ENCODE measurements at places on chromosomes 3 and 15. TPM values are rescaled to one million over a fixed set of nuclear protein-coding genes. Genes with fewer than 3 reads are reported as not detected.

GRCh38 chr3:135460273-135460672, 505.3 kb upstream of the PPP2R3A start:
- DNase-seq: no peak
- no peak overlapping the region for H3K4me3 ChIP-seq
- no peaks in the 10 kb centered on the region for H3K4me1 ChIP-seq
- no peaks in the 10 kb centered on the region for H3K27me3 ChIP-seq
- H3K36me3 ChIP-seq: no peaks in the 10 kb centered on the region
- H3K27ac ChIP-seq: no peak overlapping the region

DNA sequence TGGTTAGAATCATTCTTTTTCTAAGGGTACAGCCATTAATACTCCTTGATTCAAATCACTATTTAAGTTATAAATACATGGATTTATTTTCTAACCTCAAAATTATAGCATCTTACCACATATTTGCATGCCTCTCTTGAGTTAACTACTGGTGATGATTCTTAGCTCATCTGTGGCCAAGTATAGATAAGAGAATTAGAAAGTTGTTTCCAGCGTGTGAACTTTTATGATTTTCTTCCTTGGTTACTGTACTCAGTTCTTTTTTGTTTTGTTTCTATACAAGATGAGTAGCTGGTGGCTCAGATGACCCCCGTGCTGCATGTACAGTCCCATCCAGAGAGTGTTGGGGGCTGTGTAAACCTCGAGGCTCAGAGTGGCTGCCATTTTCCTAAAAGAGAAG, 124.6 kb downstream of the IGF1R start:
- no peaks in the 10 kb centered on the region for H3K36me3 ChIP-seq
- no peak overlapping the region for H3K27ac ChIP-seq
- no peak for DNase-seq
- no peaks in the 10 kb centered on the region for H3K27me3 ChIP-seq
- H3K4me3 ChIP-seq: no peak overlapping the region

- H3K27ac ChIP-seq: peak overlapping the region; percentile 83
- no peaks in the 10 kb centered on the region for H3K27me3 ChIP-seq
- H3K4me3 ChIP-seq: no peak overlapping the region
- H3K36me3 ChIP-seq: peaks cover 8% of the 10 kb centered on the region
Observed at GRCh38 chr3:43296565-43296964, 10.2 kb downstream of the SNRK start.

GRCh38 chr15:70101459-70102113, 3.9 kb upstream of the TLE3 start:
- H3K27me3 ChIP-seq: peaks cover 39% of the 10 kb centered on the region
- H3K36me3 ChIP-seq: no peaks in the 10 kb centered on the region
- DNase-seq: peak; percentile 25
- H3K4me1 ChIP-seq: peaks cover 55% of the 10 kb centered on the region
- no peak overlapping the region for H3K27ac ChIP-seq

DNA sequence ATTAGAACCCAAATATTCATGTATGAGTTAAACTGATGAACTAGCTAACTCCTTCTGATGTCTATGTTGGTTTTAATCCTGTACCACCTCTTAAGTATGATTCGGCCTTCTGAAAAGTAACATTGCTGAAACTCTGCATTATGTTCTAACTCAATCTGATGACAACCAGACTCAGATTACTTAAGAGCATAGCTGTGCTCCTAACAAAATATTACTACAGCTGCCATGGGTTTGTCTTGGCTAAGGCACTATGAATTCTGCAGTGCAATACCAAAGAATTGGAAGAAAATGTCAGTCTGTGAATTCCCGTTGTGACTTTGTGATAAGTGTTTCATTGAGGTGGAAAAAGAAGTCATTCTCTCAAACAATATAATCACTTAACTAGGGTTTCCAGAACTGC, 224.4 kb downstream of the ZMAT3 start:
- no peaks in the 10 kb centered on the region for H3K27me3 ChIP-seq
- H3K4me3 ChIP-seq: no peak overlapping the region
- no peak for DNase-seq
- no peak overlapping the region for H3K27ac ChIP-seq
- H3K36me3 ChIP-seq: no peaks in the 10 kb centered on the region

DNA sequence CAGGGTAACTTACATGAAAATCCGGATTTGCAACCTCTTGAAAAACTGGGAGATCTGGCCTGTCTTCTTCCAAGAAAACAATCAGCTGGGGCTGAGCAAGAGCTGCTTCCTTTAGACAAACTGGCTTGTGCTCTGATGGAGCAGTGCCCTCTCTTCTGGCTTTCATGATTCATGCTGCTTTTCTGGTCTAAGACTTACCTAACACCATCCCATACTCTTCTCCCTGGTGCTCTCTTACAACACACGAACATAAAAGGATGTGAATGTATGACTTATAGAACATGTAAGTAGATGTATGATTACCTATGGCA, 9.9 kb downstream of the TJP1 start:
- peaks cover 5% of the 10 kb centered on the region for H3K27me3 ChIP-seq
- DNase-seq: no peak
- no peak overlapping the region for H3K27ac ChIP-seq
- H3K4me3 ChIP-seq: no peak overlapping the region

GRCh38 chr3:46301122-46301835, 52.6 kb upstream of the CCR2 start:
- no peak overlapping the region for H3K4me3 ChIP-seq
- H3K27ac ChIP-seq: no peak overlapping the region
- no peak for DNase-seq
- no peaks in the 10 kb centered on the region for H3K36me3 ChIP-seq
- H3K27me3 ChIP-seq: no peaks in the 10 kb centered on the region

DNA sequence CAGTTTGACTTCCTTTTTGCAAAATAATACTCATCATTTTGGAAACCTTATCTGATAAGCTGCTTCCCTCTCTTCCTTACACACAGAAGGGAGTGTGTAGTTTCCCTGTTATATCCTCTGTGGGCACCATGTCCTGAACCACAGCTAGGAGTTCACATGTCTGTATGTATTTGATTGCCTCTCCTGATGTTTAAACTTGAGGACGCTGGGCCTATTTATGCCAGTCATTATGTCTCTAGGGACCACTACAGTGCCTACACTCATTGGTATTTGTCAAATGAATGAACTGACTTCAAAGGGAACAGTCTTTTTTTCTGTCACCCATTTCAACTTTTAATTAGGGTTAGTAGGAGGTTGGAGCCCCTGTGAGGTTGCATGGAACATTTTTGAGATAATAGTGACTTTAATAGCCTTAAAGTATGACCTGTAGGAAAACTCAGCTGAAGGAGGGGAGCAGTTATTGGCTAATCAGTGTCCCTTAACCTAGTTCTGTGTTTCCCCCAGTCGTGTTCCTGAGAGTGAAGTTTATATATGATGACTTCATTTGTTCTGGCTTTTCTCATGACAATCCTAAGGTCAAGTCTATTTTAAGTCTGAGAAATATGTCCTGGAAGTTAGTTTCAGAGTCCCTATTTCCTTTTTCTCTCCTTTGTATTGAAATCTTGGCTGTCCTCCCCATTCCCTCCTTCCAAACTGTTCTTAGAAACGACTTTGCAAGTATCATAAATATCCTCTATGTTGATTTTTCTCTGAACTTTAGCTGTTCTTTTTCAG, 28.9 kb downstream of the PDE8A start:
- no peak for DNase-seq
- no peaks in the 10 kb centered on the region for H3K4me1 ChIP-seq
- H3K27ac ChIP-seq: no peak overlapping the region
- no peaks in the 10 kb centered on the region for H3K27me3 ChIP-seq
- H3K36me3 ChIP-seq: no peaks in the 10 kb centered on the region

DNA sequence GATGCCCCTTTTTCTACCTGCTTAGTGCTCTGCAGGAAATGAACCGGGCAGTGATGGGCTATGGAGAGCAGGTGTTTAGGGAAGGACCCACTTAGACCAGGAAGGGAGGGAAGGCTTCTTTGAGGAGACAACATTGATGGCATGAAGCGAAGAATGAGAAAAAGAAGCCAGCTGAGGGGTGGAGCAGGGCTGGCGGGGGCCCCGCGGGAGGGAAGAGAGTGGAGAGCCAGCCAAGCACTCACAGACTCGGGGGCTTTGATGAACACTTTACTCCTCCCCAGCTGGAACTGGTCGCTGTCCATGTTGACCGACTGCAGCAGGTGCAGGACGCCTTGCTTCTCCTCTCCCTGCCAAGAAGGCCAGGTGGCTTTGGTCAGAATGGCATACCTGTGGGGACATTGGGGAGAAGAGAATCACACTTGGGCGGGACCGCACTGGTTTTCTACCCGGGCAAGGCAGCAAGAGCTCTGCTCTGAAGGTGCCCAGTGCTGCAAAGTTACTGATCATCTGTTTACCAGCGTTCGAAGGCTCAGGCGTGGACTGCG, 28.4 kb upstream of the LDHAL6B start:
- no peaks in the 10 kb centered on the region for H3K27me3 ChIP-seq
- H3K4me3 ChIP-seq: no peak overlapping the region
- H3K27ac ChIP-seq: no peak overlapping the region
- H3K4me1 ChIP-seq: no peaks in the 10 kb centered on the region
- H3K36me3 ChIP-seq: no peaks in the 10 kb centered on the region

- H3K27me3 ChIP-seq: no peaks in the 10 kb centered on the region
- no peaks in the 10 kb centered on the region for H3K36me3 ChIP-seq
Observed at GRCh38 chr15:70788114-70789049, 25.0 kb upstream of the UACA start.

GRCh38 chr3:44989636-44990373, 13.8 kb downstream of the EXOSC7 start:
- H3K4me1 ChIP-seq: peaks cover 34% of the 10 kb centered on the region
- no peak overlapping the region for H3K27ac ChIP-seq
- H3K27me3 ChIP-seq: no peaks in the 10 kb centered on the region
- DNase-seq: no peak

DNA sequence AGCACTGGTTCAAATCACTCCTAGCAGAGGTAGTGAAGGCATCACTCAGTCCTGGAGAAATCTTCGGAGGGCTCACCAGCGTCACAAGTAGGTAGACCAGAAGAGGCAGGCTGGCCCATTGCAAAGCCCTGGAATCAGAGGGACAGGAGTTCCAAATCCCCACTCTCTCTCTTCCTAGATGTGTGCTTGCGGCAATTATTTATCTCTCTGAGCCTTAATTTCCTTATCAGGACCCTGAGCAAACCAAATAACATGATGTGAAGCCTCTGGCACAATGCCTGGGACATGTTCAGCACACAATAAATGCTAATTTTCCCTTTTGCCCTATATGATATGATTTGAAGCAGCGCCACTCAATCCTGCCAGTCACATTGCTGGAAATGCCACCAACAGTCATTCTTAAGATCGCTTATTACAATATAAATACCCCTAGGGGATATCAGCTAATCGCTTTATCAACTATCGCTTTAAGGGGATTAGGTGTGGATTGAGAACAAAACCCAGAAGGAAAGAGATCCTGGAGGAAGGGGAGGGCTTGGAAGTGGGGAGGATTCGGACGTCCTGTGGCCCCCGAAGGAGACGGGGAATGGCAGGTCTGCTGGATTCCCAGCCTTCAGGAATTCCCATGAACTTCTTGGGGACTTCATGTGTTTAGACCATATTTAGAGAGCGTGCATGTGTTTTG, 59.5 kb upstream of the TSEN2 start:
- H3K4me3 ChIP-seq: no peak overlapping the region
- H3K27ac ChIP-seq: no peak overlapping the region
- peaks cover 25% of the 10 kb centered on the region for H3K4me1 ChIP-seq
- no peak for DNase-seq
- no peaks in the 10 kb centered on the region for H3K27me3 ChIP-seq

DNA sequence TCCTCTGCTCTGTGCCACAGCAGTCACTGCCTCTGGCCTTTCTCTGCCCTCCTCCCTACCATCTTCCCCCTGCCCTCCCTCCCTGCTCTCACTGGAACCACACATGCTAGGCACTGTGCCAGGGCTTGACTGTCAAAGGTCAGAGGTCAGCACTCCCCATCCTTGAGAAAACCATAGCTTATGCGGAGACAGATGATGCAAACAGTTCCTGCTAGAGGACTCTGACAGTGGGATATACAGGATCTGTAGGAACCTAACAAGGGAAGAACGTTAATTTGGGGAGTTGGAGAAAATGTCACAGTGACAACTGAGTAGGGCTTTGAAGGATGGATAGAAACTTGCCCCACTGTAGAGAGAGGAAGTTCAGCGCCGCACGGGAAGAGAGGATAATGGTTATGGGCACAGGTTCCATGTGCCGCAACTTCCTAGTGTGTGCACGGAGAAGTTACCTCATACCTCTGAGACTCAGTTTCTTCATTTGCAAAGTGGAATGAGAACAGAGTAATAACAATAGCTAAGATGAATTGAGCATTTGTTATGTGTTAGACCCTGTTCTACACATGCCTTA, 29.3 kb upstream of the XYLB start:
- H3K27me3 ChIP-seq: no peaks in the 10 kb centered on the region
- H3K36me3 ChIP-seq: no peaks in the 10 kb centered on the region
- DNase-seq: no peak
- H3K27ac ChIP-seq: no peak overlapping the region

- no peak for DNase-seq
- H3K36me3 ChIP-seq: no peaks in the 10 kb centered on the region
- no peaks in the 10 kb centered on the region for H3K27me3 ChIP-seq
- no peak overlapping the region for H3K4me3 ChIP-seq
- H3K4me1 ChIP-seq: no peaks in the 10 kb centered on the region
Observed at GRCh38 chr3:1594940-1595339, 502.1 kb downstream of the CNTN6 start.

DNA sequence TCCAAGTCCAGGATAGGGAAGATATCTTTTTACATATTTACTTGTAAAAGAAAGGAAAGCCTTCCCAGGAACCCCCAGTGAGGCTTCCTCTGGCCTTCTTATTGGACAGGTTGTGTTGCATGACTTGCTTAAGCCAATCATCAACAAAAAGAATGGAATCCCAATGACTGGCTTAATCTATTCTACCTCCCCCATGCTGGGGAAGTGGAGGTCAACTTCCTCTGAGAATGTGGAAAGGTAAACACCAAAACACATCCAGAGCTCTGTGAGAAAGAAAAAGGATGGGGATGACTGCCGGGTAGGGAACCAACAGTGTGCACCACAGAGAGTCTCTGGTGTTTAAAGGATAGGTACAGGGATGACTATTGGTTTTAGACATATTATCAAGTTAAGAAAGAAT, 25.1 kb downstream of the TNIK start:
- H3K4me1 ChIP-seq: no peaks in the 10 kb centered on the region
- no peak overlapping the region for H3K4me3 ChIP-seq
- no peak overlapping the region for H3K27ac ChIP-seq
- no peaks in the 10 kb centered on the region for H3K27me3 ChIP-seq
- H3K36me3 ChIP-seq: no peaks in the 10 kb centered on the region

- H3K27ac ChIP-seq: no peak overlapping the region
- peaks cover 4% of the 10 kb centered on the region for H3K4me1 ChIP-seq
- no peaks in the 10 kb centered on the region for H3K36me3 ChIP-seq
- peaks cover 57% of the 10 kb centered on the region for H3K27me3 ChIP-seq
- DNase-seq: no peak
Observed at GRCh38 chr3:192914848-192915247, 2.8 kb downstream of the MB21D2 start.

GRCh38 chr3:107796791-107797190, 274.0 kb downstream of the BBX start:
- no peaks in the 10 kb centered on the region for H3K27me3 ChIP-seq
- no peak overlapping the region for H3K27ac ChIP-seq
- no peak for DNase-seq
- H3K36me3 ChIP-seq: peaks cover 31% of the 10 kb centered on the region

GRCh38 chr3:190120269-190121060, at the start of gene P3H2:
Gene P3H2 (minus strand): TSS chr3:190120897. CDS start chr3:190120731, 166 bp downstream.
- peak within 1 kb of the TSS; percentile 29 for H3K4me3 ChIP-seq
- peaks cover 6% of the 10 kb centered on the region for H3K4me1 ChIP-seq

GRCh38 chr3:49554633-49555265, 472 bp downstream of the BSN start:
- H3K36me3 ChIP-seq: no peaks in the 10 kb centered on the region
- no peak overlapping the region for H3K27ac ChIP-seq
- H3K4me1 ChIP-seq: peaks cover 12% of the 10 kb centered on the region
- peaks cover 51% of the 10 kb centered on the region for H3K27me3 ChIP-seq
- H3K4me3 ChIP-seq: peak overlapping the region; percentile 82

Gene TMEM39A
- total RNA-seq: 19.6 TPM

Gene UBAP1L
- total RNA-seq: 0.61 TPM

Gene AQP9
- 0.42 TPM for total RNA-seq

Gene DAPK2
- 3.3 TPM for total RNA-seq

Gene FBN1
- 19.5 TPM for total RNA-seq

Gene CCDC54
- total RNA-seq: not detected
